Kidney (tissue), 22 donors: ENCODE measurements at places on chromosomes 12 and 14. TPM values are rescaled to one million over a fixed set of nuclear protein-coding genes. Genes with fewer than 3 reads are reported as not detected.

Gene SYCP3
- 0.25 TPM for total RNA-seq

Gene ENDOU
- 0.91 TPM for total RNA-seq

Gene SERPINA5
- 85.1 TPM for total RNA-seq

Gene CISTR
- not detected for total RNA-seq

Gene BHLHE41
- total RNA-seq, result 34.3 TPM

DNA sequence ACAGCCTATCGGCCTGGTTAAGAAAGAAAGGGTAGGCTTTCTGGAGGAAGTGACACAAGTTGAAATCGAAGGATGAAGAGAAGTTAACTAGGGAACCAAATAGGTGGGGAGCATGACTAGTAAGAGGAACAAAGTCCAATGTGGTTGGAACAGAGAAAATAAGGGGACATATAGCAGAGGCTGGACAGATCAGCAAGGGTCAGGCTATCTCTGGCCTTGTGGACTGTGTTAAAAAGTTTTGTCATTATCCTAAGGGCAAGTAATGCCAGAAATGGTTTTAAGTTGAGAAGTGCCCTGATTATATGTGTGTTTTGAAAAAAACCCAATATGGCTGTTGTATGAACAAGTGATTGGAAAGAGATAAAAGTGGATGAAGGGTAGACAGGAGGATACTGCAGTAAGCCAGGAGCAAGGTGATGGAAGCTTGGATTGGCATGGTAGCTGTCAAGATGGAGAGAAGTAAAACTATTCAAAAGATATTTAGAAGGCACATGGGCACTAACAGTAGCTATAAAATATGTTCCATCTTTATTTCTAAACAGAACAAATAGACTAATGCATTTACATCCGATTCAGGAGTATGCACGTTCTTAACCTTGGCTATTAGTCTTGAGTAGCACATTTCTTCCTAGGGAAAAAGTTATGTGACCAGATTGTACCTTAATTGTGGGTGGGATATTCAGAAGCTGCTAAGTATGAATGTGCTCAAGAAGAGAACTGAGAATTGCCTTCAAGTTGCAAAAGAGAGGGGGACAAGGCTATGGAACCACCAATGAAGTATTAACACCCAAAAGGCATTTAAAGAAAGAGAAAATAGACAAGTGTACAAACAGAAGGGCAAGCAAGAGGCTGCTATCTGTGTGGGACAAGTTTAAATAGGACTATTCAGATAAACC is 46.8 kb upstream of the OR5AU1 start:
- H3K27me3 ChIP-seq, result no peaks in the 10 kb centered on the region
- no peak overlapping the region for H3K27ac ChIP-seq
- no peak for DNase-seq
- H3K4me3 ChIP-seq, result no peak overlapping the region

GRCh38 chr12:5965950-5966383 is 20.9 kb upstream of the ANO2 start:
- no peak overlapping the region for H3K4me3 ChIP-seq
- no peaks in the 10 kb centered on the region for H3K27me3 ChIP-seq
- no peaks in the 10 kb centered on the region for H3K4me1 ChIP-seq
- H3K36me3 ChIP-seq, result no peaks in the 10 kb centered on the region
- DNase-seq, result peak; percentile 78

GRCh38 chr12:58575256-58575655 is 345.0 kb downstream of the LRIG3 start:
- no peaks in the 10 kb centered on the region for H3K36me3 ChIP-seq
- H3K4me3 ChIP-seq, result no peak overlapping the region
- H3K27me3 ChIP-seq, result no peaks in the 10 kb centered on the region
- no peaks in the 10 kb centered on the region for H3K4me1 ChIP-seq
- no peak overlapping the region for H3K27ac ChIP-seq
- no peak for DNase-seq

- H3K4me1 ChIP-seq, result no peaks in the 10 kb centered on the region
- H3K4me3 ChIP-seq, result no peak overlapping the region
- no peak overlapping the region for H3K27ac ChIP-seq
- no peaks in the 10 kb centered on the region for H3K27me3 ChIP-seq
These were observed 136.0 kb upstream of the IFNG-AS1 start for GRCh38 chr12:67853204-67853603.

- peak; percentile 70 for DNase-seq
- no peaks in the 10 kb centered on the region for H3K36me3 ChIP-seq
- H3K4me3 ChIP-seq, result no peak overlapping the region
- H3K4me1 ChIP-seq, result no peaks in the 10 kb centered on the region
These were observed 4.5 kb downstream of the DHRS2 start for GRCh38 chr14:23640524-23641141.

GRCh38 chr14:93536945-93537344 is 106.2 kb downstream of the UNC79 start:
- H3K36me3 ChIP-seq, result no peaks in the 10 kb centered on the region
- no peak overlapping the region for H3K4me3 ChIP-seq
- H3K27me3 ChIP-seq, result no peaks in the 10 kb centered on the region
- no peak overlapping the region for H3K27ac ChIP-seq

GRCh38 chr12:39605501-39605900 is 14.1 kb downstream of the ABCD2 start:
- H3K27ac ChIP-seq, result no peak overlapping the region
- H3K36me3 ChIP-seq, result no peaks in the 10 kb centered on the region
- H3K4me3 ChIP-seq, result no peak overlapping the region
- no peaks in the 10 kb centered on the region for H3K27me3 ChIP-seq
- DNase-seq, result no peak

- DNase-seq, result no peak
- H3K4me1 ChIP-seq, result no peaks in the 10 kb centered on the region
- no peak overlapping the region for H3K27ac ChIP-seq
- no peak overlapping the region for H3K4me3 ChIP-seq
These were observed 203.1 kb downstream of the PTPRO start for GRCh38 chr12:15525441-15525840.

GRCh38 chr12:121388421-121388981 is 11.4 kb upstream of the RNF34 start:
- no peak overlapping the region for H3K4me3 ChIP-seq
- H3K27ac ChIP-seq, result no peak overlapping the region
- no peaks in the 10 kb centered on the region for H3K27me3 ChIP-seq
